ENCODE measurements at places on chromosomes 4 and X.

GRCh38 chr4:55980725-55981124 is 32.0 kb downstream of the CEP135 start:
- no peak for DNase-seq

DNA sequence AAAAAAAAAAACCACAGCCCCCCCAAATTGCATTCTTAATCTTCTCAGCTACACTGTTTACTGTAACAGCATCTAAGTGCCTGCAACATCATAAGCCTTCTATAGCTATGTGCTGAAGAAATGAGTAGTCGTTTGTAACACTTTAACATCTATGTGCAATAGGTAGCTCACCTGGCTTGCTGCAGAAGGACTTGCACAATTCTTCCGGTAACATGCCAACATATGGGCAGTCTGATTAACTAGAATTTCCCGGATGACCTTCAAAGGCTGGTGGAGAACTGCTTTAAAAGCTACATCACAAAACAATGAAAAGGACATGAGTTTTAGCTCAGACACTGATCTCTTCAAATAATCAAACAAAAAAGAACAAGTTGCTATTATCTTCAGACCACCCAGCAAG is 52.9 kb downstream of the METTL14 start:
- no peak for DNase-seq

DNA sequence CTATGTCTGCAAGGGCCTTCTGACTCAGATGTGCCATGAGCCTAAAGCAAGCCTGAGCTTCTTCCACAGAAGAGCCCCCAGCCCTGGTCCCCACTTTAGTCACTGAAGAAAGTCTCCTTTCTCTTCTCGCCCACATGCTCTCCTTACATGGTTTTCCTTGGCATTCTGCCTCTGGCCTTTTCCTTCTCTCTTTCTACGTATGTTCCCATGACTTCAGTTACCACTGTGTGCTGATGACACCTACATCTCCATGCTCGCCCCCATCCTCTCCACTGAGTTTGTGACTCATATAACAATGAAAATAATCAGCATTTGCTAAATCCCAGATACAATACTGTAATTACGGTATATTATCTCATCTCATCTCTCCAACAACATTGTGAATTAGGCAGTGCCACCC is 149.3 kb downstream of the AMMECR1 start:
- DNase-seq: no peak

- DNase-seq: no peak
These were observed 110.2 kb upstream of the UGT8 start for GRCh38 chr4:114488301-114488982.

DNA sequence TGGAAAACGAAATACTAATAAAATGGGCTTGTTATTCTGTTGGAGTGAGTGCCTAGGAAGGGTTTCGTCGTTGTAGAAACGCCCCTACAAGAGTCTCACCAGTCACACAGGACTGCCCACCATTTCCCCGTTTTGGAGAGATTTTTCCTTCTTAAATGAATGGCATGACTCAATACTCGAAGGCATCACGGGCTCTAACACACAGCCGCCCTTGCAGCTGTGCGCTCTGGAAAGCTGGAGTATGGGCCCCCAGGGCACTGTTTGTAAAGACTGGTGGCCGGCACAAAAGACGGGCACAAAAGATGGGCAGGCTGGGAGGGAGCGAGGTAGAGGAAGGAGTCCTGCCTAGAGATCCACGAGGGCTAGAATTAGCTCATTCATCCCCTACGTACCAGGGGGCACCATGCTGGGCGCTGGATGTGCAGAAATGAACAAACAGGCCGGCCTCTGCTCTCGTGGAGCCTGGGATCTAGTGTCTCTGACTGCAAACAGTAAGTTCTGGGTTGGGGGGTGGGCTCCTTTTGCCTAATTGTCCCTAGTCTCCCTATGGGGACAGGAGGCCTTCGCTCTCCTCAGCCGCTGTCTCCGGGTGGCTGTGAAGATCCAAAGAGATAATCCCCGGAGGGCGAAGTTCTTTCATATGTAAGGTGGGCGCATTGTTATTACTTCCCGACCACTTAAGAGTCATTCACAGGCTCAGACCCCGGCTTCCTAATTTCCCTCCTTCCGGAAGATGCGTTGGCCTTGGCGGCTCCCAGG is 1.0 kb upstream of the SFRP2 start:
- no peak for DNase-seq

GRCh38 chrX:40013266-40014195 is 84.2 kb downstream of the BCOR start:
- DNase-seq: peak; percentile 47

DNA sequence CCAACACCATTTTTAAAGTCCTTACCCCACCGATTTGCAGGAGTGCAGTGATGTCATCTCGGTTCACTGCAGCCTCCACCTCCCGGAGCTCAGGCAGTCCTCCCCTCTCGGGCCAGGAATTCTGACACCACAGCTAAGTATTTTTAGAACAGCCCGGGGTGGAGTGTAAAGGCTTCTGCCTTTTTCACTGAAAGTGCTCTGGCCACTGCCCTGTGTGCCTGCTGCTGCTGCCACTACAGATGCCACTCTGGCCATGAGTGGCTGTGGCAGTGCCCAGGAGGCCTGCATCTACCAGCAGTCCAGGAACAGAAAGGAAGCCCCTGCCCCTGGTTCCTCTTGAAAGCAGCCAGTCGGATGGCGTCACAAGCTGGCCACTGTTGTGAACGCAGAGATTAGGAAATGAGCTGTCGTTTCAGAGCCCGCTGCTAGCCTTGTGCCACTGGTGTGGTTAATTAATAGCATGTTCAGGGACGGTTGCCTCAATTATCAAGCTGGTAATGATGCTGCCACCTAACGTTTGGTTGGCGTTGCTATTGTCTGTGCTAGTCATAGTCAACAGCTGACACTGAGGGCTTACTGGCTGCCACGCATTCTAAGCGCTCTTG is 23.6 kb upstream of the TBC1D14 start:
- DNase-seq: peak; percentile 87

Data from kidney tubule cell (primary cell).